ENCODE measurements at places on chromosomes 7 and 10.

GRCh38 chr7:151408839-151409666 is 785 bp downstream of the WDR86 start:
- DNase-seq = no peak

- DNase-seq = no peak
These were observed 19.2 kb downstream of the DMTF1 start for GRCh38 chr7:87171282-87171934.

GRCh38 chr10:29857843-29858701 is 201.3 kb downstream of the JCAD start:
- DNase-seq = peak; percentile 44

DNA sequence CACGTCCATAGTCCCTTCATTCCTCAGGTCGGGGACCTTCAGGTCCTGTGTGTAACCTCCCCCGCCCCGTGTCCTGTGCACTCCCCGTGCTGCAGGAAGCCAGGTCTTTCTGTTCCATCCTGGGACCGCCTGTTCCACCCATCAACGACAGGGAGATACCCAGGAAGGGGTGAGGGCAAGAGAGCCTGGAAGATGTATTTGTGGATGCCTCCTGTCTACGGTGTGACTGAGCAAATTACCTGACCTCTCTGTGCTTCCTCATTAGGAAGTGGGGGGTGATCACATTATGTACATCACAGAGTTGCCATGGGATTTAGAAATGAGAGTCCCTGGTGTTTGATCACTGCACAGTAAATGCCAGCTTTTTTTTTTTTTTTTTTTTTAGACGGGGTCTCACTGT is 46.3 kb downstream of the GRID2IP start:
- no peak for DNase-seq

GRCh38 chr7:112792441-112792840 is 2.2 kb upstream of the TMEM168 start:
- DNase-seq = no peak

GRCh38 chr7:22651534-22652243 is 75.3 kb upstream of the IL6 start:
- no peak for DNase-seq

GRCh38 chr10:107474650-107475049 is 310.1 kb upstream of the SORCS1 start:
- no peak for DNase-seq

GRCh38 chr10:108249940-108250339 is 1085.4 kb upstream of the SORCS1 start:
- DNase-seq = no peak

GRCh38 chr7:5491251-5492019 is 67.8 kb upstream of the TNRC18 start:
- no peak for DNase-seq

DNA sequence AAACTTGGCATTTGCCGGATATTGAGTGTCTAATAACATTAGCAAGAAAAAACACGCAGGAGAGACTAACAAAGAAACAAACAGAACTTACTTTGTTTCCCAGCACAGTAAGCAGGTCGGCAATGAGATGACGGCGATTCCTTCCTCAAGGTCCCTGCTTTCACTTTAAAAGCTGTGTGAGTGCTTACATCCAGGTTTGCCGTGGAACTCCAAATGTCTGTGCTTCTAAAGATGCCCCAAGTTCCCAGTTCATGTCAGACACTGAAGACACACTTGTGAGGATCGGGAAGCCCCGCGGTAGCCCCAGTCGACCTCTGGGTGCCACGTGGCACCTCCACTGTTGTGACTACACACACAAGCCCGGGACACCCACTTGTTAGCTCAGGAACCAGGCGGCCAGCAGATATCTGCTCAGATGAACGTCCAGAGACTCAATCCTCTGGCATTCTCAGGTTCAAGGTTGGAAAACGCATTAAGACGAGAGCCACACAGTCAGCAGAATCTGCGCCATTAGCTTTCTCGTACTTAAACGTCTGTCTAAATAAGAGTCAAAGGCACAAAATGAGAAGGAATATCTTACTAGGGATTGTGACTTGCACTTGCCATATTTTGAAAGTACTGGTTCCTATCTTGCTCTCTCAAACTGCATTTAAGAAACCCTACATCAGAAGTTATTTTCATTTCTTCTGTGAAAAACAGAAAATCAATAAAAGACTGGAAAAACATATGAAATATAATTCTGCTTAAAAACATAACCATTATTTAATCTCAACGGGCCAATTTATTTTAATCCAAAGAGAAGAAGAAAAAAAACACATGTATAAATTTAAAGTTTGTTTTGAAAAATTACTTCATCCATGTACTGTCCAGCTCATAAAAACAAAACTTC is 207.6 kb upstream of the KLF14 start:
- no peak for DNase-seq

All from GM04504 (cell line).